ENCODE measurements at places on chromosomes 7 and 10. TPM values are rescaled to one million over a fixed set of nuclear protein-coding genes. Genes with fewer than 3 reads are reported as not detected.

GJC3 gene
- polyA plus RNA-seq, result 0.79 TPM

MRLN gene
- polyA plus RNA-seq, result 1.4 TPM

NPFFR1 gene
- 2.6 TPM for polyA plus RNA-seq

ITIH2 gene
- 0.41 TPM for polyA plus RNA-seq

GRK5 gene
- 10.3 TPM for polyA plus RNA-seq

ASZ1 gene
- polyA plus RNA-seq, result 18.4 TPM

OPN1SW gene
- not detected for polyA plus RNA-seq

NEUROG3 gene
- not detected for polyA plus RNA-seq

H2BK1 gene
- not detected for polyA plus RNA-seq

ADAM8 gene
- polyA plus RNA-seq, result 3.5 TPM

HKDC1 gene
- polyA plus RNA-seq, result 4.4 TPM

GHITM gene
- 284 TPM for polyA plus RNA-seq

GJD4 gene
- not detected for polyA plus RNA-seq

PDE6C gene
- 0.09 TPM for polyA plus RNA-seq

CLRN3 gene
- not detected for polyA plus RNA-seq

SH2D4B gene
- 0.22 TPM for polyA plus RNA-seq

ACSL5 gene
- polyA plus RNA-seq, result 20.1 TPM

SPDYE16 gene
- polyA plus RNA-seq, result 4.1 TPM

AQP1 gene
- 55.8 TPM for polyA plus RNA-seq

SLC35B4 gene
- polyA plus RNA-seq, result 11.0 TPM

ZNF488 gene
- polyA plus RNA-seq, result 2.0 TPM

RPEL1 gene
- polyA plus RNA-seq, result not detected

STEAP4 gene
- polyA plus RNA-seq, result 15.2 TPM

GARIN1A gene
- polyA plus RNA-seq, result 46.0 TPM

NODAL gene
- polyA plus RNA-seq, result 5.2 TPM

MYPN gene
- polyA plus RNA-seq, result 2.3 TPM

TEX47 gene
- 74.7 TPM for polyA plus RNA-seq

CDC14C gene
- polyA plus RNA-seq, result 14.2 TPM

ACTL6B gene
- 2.1 TPM for polyA plus RNA-seq

ASAH2 gene
- 5.5 TPM for polyA plus RNA-seq

SP8 gene
- 0.26 TPM for polyA plus RNA-seq

Measured in testis (tissue), 5 donors.